ENCODE measurements at places on chromosomes 5 and 9. TPM values are rescaled to one million over a fixed set of nuclear protein-coding genes. Genes with fewer than 3 reads are reported as not detected.

GRCh38 chr9:8725635-8726034, 926.1 kb upstream of the DMAC1 start:
- no peak overlapping the region for H3K27ac ChIP-seq
- no peak overlapping the region for H3K4me3 ChIP-seq
- H3K4me1 ChIP-seq = no peaks in the 10 kb centered on the region
- H3K36me3 ChIP-seq = no peaks in the 10 kb centered on the region
- no peak for DNase-seq
- no peaks in the 10 kb centered on the region for H3K27me3 ChIP-seq

DNA sequence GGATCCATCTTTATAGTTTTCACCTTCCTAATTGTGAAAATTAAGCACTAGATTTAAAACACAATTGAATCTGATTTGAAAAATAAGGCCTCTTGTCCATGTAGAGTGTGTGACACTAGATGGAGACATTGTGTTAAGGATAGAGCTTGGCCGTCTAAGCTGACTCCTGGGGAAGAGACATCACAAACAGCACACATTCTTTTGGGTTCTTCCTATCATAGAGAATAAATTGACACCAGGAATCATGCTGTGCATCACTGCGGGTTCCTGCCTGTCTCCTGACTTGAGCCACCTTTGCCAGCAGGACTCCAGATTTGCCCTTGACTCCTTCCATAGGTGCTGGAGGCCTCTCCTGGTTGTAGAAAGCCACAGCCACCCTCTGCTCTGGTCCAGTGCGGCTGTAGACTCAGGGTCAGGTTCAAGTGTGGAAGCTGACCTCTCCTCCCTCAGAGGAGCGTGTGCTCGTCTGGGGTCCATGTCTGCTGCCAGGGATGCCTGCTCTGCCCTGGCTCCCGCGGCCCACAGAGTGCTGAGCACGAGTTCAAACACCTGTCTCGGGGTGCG, 11.2 kb downstream of the ROPN1L start:
- no peaks in the 10 kb centered on the region for H3K4me1 ChIP-seq
- H3K27me3 ChIP-seq = peaks cover 21% of the 10 kb centered on the region
- DNase-seq = peak; percentile 55
- H3K4me3 ChIP-seq = no peak overlapping the region
- H3K27ac ChIP-seq = no peak overlapping the region
- H3K36me3 ChIP-seq = no peaks in the 10 kb centered on the region

DNA sequence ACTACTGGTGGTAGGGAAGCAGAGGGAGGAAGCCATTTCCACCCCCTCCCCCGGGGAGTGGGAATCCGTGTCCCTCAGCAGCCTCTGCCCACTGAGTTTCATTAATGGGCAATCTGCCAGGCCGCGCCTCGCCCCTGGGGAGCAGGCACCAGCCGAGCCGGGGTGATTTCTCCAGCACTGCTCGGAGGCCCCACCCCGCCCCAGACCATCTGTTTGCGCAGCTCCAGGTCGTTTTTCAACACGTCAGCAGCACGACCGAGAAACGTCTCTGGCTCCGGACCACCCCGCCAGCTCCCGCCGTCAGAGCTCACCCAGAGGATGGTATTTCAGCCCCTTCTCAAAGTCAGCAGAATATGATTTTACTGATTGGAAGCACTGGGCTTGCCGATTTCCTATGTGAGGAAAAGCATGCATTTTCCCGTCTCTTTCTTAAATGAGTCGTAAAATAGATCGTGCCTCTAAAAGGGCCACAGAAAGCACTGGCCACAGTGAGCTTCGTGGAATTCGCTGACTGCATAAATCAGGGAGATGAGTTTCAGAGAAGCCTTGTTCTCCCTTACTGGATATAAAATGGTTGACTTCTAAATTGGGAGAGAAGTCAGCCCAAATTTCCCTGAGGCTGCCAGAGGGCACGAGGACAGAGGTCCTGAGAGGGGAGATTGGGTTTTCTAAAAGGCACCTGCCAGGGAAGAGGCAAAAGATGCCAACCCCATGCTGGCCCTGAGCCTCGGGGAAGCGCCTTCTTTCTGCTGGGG, 47.0 kb downstream of the OLFM1 start:
- H3K4me3 ChIP-seq = no peak overlapping the region
- H3K36me3 ChIP-seq = no peaks in the 10 kb centered on the region
- no peaks in the 10 kb centered on the region for H3K4me1 ChIP-seq
- no peak overlapping the region for H3K27ac ChIP-seq
- peaks cover 1% of the 10 kb centered on the region for H3K27me3 ChIP-seq

- DNase-seq = peak; percentile 47
- no peaks in the 10 kb centered on the region for H3K36me3 ChIP-seq
- no peak overlapping the region for H3K4me3 ChIP-seq
- no peaks in the 10 kb centered on the region for H3K4me1 ChIP-seq
- no peaks in the 10 kb centered on the region for H3K27me3 ChIP-seq
Measured at GRCh38 chr5:175809531-175810121, 61.8 kb upstream of the CPLX2 start.

DNA sequence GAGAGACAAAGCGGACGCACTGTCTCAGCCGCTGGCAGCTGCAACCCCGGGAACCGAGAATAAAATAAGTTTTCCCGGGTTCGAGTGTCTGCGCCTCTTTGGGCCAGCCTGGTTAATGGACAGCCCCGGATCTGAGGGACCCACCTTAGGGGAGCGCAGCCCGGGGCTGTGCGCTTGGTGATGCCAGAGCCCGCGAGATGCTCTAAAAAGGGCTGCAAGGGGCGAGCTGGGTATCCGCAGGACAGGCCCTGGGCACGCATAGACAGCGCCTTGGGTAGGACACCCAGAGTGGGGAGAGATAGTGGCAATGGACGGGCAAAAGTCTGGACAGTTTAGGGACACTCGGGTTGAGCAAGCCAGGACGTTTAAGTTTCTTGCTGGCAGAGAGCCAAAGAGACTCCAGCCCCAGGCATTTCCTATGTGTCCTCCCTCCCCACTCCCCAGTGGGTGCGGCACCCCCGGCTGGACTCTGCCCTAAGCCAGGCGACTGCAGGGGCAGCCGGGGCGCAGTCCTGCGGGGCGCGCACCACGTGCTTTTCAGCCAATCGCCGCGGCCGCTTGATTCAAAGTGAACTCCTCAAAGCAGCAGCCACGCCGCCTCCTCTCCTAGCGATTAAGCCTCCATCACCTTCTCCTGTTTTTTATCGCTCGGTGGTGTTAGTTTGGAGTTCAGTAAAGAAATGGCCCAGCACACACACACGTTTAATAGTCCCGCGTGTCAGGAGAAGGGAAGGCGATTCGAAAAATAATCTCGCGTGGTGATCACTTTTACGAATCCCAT, 616 bp upstream of the ENC1 start:
- peaks cover 39% of the 10 kb centered on the region for H3K4me1 ChIP-seq
- H3K4me3 ChIP-seq = peak overlapping the region; percentile 92
- peak overlapping the region; percentile 83 for H3K27ac ChIP-seq
- peak; percentile 84 for DNase-seq

DNA sequence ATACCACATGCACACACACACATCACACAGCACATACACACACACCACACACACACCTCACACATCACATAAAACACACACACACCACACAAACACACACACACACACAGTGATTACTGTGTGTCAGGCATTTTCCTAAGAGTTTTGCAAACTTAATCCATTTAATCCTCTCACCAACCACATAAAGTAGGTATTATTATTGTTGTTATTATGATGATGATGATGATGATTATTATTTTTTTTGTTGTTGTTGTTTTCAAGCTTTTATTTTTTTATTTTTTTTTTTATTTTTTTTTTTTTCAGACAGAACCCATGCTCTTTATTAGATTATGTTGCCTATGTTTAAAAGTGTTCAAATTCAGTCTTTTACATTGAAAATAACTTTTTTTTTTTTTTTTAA, 31.5 kb downstream of the JADE2 start:
- no peak for DNase-seq
- H3K4me1 ChIP-seq = no peaks in the 10 kb centered on the region
- no peaks in the 10 kb centered on the region for H3K27me3 ChIP-seq
- no peak overlapping the region for H3K27ac ChIP-seq
- H3K4me3 ChIP-seq = no peak overlapping the region

The CARTPT gene
- total RNA-seq = not detected

- peaks cover 69% of the 10 kb centered on the region for H3K27me3 ChIP-seq
- no peaks in the 10 kb centered on the region for H3K4me1 ChIP-seq
- no peaks in the 10 kb centered on the region for H3K36me3 ChIP-seq
Measured at GRCh38 chr5:1946122-1946677, 63.5 kb upstream of the IRX4 start.

GRCh38 chr5:137365126-137365865, 133.8 kb downstream of the SPOCK1 start:
- no peak overlapping the region for H3K4me3 ChIP-seq
- H3K27ac ChIP-seq = no peak overlapping the region
- DNase-seq = no peak
- H3K36me3 ChIP-seq = no peaks in the 10 kb centered on the region

The PCDHA12 gene
- total RNA-seq = not detected

DNA sequence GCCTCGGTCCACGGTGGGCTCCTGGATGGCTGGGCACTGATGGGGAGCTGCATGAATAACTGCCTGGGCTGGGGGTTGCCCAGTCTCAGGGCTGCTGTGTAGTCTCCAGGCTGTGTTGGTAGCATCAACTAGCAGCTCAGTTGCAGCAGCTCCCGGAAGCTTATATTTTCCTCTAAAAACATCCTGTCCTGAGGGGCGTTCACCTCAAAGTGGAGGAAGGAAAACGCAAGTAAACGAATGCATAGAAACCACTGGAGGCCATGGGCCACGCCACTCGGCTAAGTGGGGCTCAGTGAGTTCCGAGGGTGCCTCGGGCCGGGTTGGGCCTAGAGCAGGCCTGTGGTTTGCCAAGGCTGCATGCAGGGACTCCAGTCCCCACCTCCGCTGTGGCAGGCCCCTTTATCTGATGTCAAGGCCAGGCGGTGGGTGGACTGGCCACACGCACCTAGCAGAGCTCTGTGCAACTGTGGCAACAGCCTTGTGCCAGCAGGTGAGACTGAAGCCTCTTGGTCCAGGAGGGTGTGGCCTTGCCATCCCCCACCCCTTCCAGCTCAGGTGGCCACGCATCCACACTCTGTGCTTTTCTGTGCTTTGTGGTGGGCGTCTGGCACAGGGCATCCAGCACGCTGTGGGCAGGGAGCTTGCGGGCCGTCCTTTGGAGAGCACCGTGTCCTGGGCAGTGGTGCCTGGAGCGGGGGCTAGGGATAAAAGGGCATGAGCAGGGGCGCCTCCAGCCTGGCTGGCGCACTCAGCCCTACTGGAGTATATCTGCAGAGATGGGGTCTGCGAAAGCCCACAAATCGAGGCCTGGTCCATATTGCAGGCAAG, 15.1 kb downstream of the TCF7 start:
- no peaks in the 10 kb centered on the region for H3K27me3 ChIP-seq
- peaks cover 10% of the 10 kb centered on the region for H3K4me1 ChIP-seq
- no peak overlapping the region for H3K27ac ChIP-seq
- H3K36me3 ChIP-seq = peaks cover 5% of the 10 kb centered on the region
- no peak for DNase-seq

GRCh38 chr5:133806847-133807246, 161.6 kb downstream of the C5orf15 start:
- H3K4me1 ChIP-seq = peaks cover 5% of the 10 kb centered on the region
- H3K27ac ChIP-seq = no peak overlapping the region
- no peaks in the 10 kb centered on the region for H3K36me3 ChIP-seq
- no peak for DNase-seq
- H3K4me3 ChIP-seq = no peak overlapping the region

GRCh38 chr5:151081431-151082281, 822 bp upstream of the TNIP1 start:
- peak overlapping the region; percentile 96 for H3K4me3 ChIP-seq
- H3K27me3 ChIP-seq = peaks cover 3% of the 10 kb centered on the region
- peak; percentile 65 for DNase-seq
- H3K4me1 ChIP-seq = peaks cover 76% of the 10 kb centered on the region

DNA sequence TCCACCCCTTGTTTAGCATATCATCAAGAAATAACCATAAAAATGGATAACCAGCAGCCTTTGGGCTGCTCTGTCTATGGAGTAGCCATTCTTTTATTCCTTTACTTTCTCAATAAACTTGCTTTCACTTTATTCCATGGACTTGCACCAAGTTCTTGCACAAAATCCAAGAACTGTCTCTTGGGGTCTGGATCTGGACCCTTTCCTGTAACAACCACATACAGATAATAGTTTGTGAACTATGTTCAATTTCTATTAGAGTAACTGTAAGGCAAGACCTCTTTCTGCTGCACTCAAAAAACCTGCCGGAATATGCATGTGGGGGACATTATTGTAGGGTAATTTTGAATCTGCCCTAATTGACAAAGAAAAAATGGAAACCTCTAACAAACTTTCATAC, 66.9 kb upstream of the TMEM215 start:
- no peak for DNase-seq
- H3K4me1 ChIP-seq = no peaks in the 10 kb centered on the region
- H3K36me3 ChIP-seq = no peaks in the 10 kb centered on the region
- H3K4me3 ChIP-seq = no peak overlapping the region
- H3K27me3 ChIP-seq = peaks cover 2% of the 10 kb centered on the region

DNA sequence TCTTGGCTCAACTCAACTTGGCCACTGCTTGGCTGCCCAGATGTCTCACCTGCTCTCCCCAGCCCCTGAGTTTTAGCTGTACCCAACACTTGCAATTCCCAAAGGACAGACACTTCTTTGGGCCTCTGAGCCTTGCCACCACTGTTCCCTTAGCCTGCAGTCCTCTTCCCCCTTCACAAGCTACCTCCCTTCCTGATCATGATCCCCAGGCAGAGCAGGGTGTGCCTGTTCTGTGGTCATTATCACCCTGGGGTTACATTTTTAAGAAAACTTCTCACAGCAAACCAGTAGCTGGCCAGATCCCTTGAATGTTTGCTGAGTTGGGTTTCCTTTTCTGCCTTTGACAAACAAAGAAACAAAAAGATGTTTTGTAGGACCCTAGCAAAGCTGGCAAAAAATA, 87.5 kb upstream of the PRRC1 start:
- H3K36me3 ChIP-seq = no peaks in the 10 kb centered on the region
- H3K4me1 ChIP-seq = no peaks in the 10 kb centered on the region
- no peaks in the 10 kb centered on the region for H3K27me3 ChIP-seq
- no peak for DNase-seq
- no peak overlapping the region for H3K27ac ChIP-seq

The RCL1 gene
- total RNA-seq = 31.6 TPM

DNA sequence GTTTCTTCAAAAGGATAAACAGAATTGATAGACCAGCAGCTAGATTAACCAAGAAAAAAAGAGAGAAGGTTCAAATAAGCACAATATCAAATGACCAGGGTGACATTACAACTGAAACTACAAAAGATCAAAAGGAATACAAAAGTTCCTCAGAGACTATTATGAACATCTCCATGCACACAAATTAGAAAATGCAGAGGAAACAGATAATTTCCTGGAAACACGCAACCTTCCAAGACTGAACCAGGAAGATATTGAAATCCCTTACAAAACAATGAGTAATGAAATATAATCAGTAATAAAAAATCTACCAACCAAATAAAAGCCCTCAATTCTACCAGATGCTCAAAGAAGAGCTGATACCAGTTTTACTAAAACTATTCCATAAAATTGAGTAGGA, 252.1 kb downstream of the MCTP1 start:
- DNase-seq = no peak
- H3K27me3 ChIP-seq = no peaks in the 10 kb centered on the region
- H3K4me3 ChIP-seq = no peak overlapping the region
- no peaks in the 10 kb centered on the region for H3K36me3 ChIP-seq
